ENCODE measurements at places on chromosomes 3 and 15.
A peak's percentile ranks its signal among the peaks of the same experiment; 100 is the strongest.

DNA sequence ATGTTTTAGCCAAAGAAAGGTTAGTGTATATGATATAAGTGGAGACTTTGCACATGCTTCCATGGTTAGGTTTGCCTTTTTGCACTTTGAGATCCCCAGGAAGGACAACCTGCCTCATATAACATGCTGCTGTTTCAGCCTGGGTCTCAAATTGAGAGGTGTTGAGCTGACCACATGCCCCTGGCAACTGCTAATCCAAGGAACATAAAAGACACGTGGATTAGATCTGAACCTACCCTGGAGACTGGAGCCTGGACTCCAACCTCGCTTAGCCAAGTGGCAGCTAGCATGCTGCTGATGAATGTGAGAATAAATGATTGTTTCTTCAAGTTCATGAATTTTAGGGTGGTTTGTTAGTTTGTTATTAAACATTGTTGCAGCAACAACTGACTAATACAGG is 301.8 kb upstream of the TBC1D5 start:
- DNase-seq = no peak

GRCh38 chr15:36887214-36887961 is 213.0 kb downstream of the MEIS2 start:
- no peak for DNase-seq

- no peak for DNase-seq
Observed at GRCh38 chr3:178206521-178206920, 329.7 kb upstream of the KCNMB2 start.

GRCh38 chr3:132407025-132407424 is 10.3 kb upstream of the DNAJC13 start:
- DNase-seq = no peak

- no peak for DNase-seq
Observed at GRCh38 chr3:34727700-34728099, 911.6 kb upstream of the ARPP21 start.

- no peak for DNase-seq
Observed at GRCh38 chr15:56944485-56944884, 26.0 kb downstream of the TCF12 start.

- no peak for DNase-seq
Observed at GRCh38 chr3:66253790-66254620, 33.2 kb downstream of the SLC25A26 start.

- DNase-seq = no peak
Observed at GRCh38 chr15:100601617-100602063, 344 bp downstream of the LINS1 start.

DNA sequence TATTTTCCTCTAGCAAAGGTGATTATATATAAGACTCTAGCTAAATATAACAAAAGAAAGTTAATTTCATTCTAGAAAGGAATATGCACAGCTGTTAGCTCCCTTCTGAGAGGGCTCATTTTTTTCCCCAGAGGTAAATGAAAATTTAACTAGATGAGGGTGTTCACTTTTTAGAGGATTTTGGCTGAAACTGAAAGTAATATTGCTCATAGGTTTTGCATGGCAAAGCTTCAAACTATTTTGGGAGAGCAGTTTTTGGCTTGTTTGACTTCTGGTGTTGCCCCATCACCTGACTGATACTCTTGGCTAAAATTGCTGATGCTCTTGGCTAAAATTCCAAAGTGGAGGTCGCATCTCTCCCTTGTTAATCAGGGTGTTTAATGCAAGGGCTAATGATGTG is 311.9 kb downstream of the EDEM1 start:
- DNase-seq = no peak

- DNase-seq = peak; percentile 48
Observed at GRCh38 chr3:195224980-195225580, 45.9 kb downstream of the XXYLT1 start.

DNA sequence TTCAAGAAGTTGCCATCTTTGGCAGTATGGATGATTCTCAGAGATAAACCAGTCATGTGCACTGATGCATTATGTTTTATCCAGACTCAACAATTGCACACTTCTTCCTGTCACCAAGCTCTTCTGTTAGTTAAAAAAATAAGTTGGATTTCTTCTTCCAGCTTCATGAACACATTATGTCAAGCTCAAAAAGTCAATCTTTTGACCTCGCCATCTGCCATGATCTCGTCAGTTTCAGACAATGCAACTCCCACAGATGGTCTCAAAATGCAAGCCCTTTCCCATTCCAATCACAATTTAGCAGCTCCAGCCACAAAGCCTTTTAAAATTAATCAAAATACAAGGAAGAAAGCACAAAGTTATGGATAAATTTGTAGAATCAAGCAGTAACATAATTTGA is 42.8 kb downstream of the TFDP2 start:
- DNase-seq = no peak

- peak; percentile 74 for DNase-seq
Observed at GRCh38 chr15:72229076-72229946, 1.7 kb downstream of the PKM start.

DNA sequence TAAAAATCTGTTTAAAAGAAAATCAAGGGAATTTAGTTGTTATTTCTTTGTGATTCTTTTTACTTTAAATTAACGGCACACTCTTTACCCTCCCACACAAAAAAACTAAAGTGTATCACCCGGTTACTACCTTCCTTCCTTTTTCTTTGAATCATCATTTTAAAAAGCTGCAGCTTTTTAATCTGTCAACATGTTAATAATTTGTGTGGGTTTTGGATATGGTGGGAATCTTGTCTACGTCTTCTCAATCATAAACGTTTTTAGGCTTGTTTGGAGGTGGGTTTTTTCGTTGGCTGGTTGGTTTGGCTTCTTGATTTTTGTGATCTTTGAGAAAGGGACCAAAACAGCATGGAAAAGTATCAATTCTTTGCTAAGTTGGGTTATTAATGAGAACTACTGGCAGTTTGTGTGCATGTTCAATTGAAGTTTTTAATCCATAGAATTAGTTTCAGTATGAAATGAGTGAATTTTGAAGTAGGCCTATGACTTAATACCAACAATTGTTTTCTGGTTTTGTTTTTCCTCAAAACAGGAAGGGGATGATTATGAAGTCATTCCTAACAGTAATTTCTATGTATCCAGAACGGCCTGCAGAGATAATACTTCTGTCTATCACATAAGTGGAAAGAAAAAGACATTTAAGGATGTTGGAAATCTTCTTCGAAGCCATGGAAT is 4.5 kb downstream of the SMC4 start:
- DNase-seq = no peak

- DNase-seq = no peak
Observed at GRCh38 chr15:90638963-90639362, 78.2 kb upstream of the BLM start.

GRCh38 chr3:40068636-40069035 is 240.9 kb upstream of the EIF1B start:
- DNase-seq = no peak

GRCh38 chr15:81351651-81352050 is 22.4 kb downstream of the TMC3 start:
- DNase-seq = no peak
